ENCODE measurements at places on chromosomes 5 and 9.

DNA sequence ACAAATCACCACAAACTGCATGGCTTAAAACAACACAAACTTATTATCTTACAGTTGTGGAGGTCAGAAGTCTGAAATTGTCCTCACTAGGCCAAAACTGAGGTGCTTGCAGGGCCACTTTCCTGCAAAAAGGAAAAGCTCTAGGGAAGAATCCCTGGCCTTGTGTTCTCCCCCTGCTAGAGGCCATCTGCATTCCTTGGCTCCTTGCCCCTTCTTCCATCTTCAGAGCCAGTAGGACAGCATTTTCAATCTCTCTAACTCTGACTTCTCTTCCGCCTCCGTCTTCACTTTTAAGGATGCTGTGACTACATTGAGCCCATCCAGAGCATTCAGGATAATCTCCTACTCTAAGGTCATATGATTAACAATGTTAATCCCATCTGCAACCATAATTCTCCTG, 236.6 kb downstream of the CDK5RAP2 start:
- DNase-seq: no peak

GRCh38 chr5:143678148-143678905, 133.6 kb upstream of the HMHB1 start:
- DNase-seq: no peak

DNA sequence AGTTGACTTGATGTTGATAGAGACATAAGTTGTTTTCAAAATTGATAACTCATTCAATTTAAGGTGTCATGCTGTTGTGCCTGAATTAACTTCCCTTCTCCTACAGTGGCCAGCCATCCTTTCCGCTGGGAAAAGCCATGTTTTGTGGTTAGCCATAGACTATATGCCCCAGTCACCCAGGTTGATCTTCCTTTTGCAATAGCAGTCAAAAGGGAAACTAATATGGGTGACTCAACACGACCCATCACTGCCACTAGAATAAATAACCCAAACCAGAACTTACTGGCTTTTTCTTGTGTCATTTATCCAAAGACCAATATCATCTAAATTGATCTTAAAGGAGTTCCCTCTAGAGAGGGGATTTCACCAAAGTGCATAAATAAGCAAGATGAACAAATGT, 87.4 kb downstream of the PTCD2 start:
- DNase-seq: no peak

DNA sequence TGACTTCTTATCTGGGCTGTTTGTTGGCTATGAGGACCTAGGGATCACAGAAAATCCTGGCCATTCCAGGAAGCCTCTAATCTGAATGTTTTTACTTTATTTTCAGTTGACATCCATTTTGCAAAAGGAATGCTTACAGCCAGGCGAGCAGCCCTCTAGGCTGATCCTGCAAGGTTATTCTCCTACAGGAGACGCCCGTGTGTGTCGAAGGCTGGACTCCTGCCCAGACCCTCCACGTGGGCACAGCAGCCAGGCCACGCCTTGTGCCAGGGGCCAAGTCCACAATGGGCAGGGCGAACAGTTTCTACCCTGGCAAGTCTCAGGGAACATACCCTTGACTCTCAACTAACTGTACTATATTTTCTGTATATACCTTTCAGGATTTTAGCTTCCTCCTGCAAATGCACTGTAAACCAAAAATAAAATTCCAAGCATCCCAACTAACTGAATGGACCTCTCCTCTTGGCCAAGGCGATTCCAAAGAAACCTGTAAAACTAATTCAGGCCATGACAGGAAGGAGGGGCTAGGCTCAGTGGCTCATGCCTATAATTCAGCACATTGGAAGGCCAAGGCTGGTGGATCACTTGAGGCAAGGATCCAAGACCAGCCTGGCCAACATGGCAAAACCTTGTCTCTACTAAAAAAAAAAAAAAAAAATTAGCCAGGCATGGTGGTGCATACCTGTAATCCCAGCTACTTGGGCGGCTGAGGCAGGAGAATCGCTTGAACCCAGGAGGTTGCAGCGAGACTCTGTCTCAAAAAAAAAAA, 5.7 kb downstream of the CMBL start:
- DNase-seq: no peak

DNA sequence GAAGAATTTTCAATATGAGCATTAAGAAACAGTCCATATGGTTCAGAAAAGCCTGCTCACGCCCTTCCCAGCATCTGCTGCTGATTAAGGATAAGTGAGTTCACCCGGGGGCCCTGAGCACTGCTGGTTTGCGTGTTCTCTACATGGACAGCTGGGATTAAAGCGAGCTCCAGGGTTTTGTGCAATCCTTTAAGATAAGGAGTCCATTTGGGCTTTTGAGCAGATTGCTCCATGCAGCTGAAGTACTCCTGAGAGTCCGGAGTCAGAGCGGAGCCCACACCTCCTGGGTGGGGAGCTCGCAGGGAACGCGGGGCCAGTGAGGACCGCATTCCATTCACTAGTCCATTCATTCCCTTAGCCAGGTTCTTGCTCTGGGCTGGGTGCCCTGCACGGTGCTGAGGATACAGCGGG, 149.3 kb upstream of the COL5A1 start:
- no peak for DNase-seq

GRCh38 chr5:113212244-113212920, 222.4 kb downstream of the TSSK1B start:
- DNase-seq: no peak

GRCh38 chr5:93304456-93305250, 276.4 kb downstream of the NR2F1-AS1 start:
- no peak for DNase-seq

DNA sequence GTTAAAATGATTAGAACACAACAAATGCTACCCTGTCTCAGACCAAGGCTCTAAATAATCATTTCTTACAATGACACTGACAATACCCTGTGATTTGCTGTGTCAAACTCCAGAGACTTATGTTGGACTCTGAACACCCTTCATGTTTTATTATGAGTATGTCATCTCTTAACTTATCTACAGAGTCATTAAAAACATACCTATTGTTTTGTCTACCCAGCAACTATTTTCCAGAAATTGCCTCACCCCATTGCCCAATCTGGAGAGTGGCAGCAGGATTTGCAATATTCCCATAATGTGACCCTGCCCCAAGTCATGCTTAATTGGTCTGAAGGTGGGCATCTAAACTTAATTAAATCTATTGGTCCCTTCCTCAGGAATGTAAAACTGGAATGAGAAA, 23.0 kb upstream of the KIF2A start:
- DNase-seq: no peak

DNA sequence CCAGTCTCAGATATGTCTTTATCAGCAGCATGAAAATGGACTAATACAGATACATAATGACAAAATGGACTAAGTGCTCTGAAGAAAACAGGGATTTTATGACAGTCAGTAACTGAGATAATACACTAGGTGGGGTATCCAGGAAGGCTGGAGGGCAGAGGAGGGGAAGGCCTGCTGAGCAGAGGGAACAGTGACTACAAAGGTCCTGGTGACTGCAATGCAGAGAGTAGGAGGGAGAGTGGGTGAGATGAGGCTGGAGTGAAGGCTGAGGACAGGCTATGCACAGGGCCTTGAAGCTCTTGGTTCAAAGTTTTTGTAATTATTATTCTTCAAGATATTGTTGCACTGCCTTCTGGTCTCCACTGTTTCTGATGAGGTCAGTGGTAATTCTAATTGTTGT, 4.9 kb downstream of the ACOT12 start:
- no peak for DNase-seq

- no peak for DNase-seq
Observed at GRCh38 chr9:128192601-128193371, 1.4 kb upstream of the CIZ1 start.

GRCh38 chr9:133591985-133592384, 17.2 kb downstream of the FAM163B start:
- no peak for DNase-seq

- no peak for DNase-seq
Observed at GRCh38 chr5:169980418-169981053, at the start of gene INSYN2B. INSYN2B (minus strand) TSS chr5:169980495; CDS start chr5:169883898, 96,597 bp downstream.

DNA sequence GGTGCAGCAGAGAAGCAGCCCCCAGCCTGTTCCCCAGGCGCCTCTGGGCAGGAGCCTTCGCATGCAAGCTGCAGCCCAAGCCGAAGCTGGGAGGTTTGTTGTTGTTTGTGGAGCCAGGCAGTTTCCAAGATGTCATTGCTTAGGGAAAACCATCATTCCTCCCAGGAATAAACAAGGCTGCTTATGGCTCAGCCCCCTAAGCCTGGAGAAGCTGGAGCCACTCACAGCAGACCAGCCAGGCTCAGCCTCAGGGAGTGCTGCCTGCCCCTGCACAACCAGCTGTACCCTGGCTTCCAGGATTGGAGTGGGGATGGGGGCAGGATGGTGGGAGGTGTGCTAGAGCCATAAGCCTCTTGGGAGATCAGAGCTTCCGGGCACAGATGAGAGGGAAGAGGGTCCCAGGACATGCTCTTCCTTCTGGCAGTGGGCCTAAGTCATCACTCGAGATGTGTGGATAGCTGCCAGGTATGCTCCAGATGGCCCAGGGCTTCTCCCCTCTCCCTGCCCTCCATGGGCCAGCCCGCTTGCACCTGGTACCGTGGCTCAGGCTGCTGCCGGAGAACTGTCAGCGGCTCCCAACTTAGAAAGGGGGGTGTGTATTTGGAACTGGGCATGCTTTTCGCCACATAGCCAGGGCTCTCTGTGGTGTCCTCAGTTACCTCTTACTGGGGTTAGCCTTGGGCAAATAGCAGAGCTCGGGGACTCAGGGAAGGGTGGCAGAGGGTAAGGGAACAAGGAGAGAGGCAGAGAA, 105.2 kb downstream of the RGS3 start:
- no peak for DNase-seq

- DNase-seq: no peak
Observed at GRCh38 chr5:149379818-149380374, 804 bp upstream of the IL17B start.

DNA sequence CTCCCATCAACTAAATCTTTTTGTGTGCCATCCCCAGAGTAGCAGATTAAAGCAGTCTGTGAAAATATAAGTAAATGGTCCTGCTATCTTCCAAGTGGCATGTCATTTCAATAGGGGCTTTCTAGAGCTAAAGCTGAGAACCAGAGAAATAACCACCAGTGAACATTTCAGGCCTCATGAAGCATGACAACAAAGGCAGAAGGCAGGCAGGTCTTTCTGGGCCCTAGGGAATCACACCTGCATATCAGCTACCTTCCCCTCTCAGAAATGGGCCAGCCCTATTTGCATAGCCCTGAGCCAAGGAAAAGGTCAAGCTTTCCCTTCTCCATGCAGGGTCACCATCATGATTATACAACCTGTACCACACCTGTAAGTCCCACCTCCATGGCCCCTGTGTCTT, 205.3 kb downstream of the DEPDC1B start:
- DNase-seq: no peak

GRCh38 chr5:124212934-124213333, 533.5 kb downstream of the ZNF608 start:
- no peak for DNase-seq

- no peak for DNase-seq
Observed at GRCh38 chr5:10629682-10630081, 65.8 kb downstream of the ANKRD33B start.

DNA sequence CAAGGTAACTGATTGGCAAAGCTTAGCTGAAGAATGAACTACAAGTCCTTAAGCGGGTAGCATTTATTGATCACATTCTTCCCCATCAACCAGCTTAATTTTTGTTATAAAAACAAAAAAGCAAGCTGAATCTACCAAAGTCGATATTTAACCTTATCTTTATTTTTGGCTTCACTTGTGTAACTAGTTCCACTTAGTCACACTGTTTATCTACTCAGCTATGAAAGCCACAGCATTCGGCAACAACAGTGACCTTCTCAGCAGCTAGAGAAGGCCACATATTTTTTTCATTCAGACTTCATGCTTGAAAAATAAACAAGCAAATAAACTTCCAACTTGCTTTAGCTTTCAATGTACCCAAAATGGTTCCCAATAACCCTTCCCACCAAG, 69.4 kb downstream of the KLHL3 start:
- no peak for DNase-seq

GRCh38 chr5:55241746-55242145, 8.3 kb upstream of the CCNO start:
- DNase-seq: no peak

DNA sequence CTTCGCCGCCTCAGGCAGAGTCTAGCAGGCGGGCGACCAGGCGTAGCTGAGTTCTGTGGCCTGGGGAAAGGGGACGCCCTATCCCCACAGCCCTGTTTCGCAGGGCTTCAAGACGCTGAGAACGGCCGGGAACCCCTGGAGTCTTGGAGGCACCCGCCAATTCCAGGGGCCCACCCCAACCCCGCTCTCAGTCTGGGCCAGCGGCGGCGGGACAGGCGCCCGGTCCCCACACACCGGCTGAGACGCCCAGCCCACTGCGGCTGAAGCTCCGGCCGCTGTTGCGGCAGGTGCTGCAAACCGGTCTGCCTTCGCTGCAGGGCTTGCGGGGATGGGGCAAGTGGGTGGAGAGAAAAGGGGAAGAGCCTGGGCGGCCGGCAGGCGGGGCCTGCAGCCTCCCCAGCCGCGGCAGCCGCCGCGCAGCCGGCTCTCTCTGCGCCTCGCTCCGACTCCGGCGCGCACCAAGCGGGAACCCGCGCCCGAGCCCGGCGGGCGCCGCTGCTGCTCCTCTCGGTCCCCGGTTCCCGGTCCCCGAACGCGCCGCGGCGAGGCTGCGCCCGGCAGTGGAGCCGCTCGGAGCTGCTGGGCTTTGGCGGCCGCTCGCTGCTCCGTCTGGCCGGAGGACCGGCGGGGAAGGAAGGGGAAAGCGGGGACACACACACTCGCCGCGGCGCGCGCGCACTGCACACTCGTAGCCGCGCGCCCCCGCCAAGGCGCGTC, at the start of gene PIP5K1B:
Gene PIP5K1B, plus strand, starts transcription at position 427 of the 717 bp plus-strand sequence. CDS start 117,375 bp downstream, outside the sequence.
- DNase-seq: no peak

GRCh38 chr5:132658381-132659302, 669 bp downstream of the IL13 start:
- no peak for DNase-seq

DNA sequence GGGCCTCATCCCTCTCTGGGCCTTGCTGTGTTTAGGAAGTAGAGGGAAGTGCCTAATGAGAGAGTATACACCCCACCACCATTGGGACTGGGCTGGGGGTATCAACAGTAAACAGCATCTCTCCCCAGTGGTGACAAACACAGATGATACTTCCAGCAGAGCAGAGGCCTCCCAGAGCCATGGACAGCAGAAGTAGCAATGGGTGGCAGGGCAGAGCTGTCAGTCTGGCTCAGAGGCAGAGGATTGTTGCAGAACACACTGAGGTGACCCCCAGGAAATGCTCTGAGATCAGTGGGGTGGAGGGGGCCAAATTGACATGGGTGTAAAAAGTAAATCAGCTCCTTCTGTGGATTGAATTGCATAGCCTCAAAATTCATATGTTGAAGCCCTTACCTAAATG, 12.1 kb upstream of the P4HA2 start:
- no peak for DNase-seq

DNA sequence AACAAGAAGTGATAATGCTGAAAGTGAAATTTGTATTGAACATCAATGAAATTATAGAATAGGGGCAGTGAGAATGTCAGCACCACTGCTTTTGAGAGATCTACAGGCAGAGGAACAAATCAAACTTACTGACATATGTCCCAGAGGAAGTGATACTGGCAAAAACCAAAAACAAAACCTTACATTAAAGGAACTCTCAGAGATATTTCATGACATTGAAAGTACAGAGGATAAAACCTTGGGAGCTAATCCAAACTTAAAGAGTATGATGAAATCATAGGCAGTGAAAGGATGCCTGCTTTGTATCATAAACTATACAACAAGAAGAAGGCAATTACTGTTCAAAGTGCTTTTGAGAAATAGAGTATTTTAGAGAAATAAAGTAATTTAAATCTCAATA, 90.4 kb upstream of the SV2C start:
- no peak for DNase-seq

GRCh38 chr5:87541033-87541432, 128.3 kb upstream of the CCNH start:
- no peak for DNase-seq

All from activated naive CD4-positive, alpha-beta T cell (primary cell).